Heart left ventricle (tissue), 16 donors: ENCODE measurements at places on chromosomes 7 and 10. TPM values are rescaled to one million over a fixed set of nuclear protein-coding genes. Genes with fewer than 3 reads are reported as not detected.

- DNase-seq: no peak
Observed at GRCh38 chr10:52807803-52808202, 35.2 kb upstream of the MBL2 start.

DNA sequence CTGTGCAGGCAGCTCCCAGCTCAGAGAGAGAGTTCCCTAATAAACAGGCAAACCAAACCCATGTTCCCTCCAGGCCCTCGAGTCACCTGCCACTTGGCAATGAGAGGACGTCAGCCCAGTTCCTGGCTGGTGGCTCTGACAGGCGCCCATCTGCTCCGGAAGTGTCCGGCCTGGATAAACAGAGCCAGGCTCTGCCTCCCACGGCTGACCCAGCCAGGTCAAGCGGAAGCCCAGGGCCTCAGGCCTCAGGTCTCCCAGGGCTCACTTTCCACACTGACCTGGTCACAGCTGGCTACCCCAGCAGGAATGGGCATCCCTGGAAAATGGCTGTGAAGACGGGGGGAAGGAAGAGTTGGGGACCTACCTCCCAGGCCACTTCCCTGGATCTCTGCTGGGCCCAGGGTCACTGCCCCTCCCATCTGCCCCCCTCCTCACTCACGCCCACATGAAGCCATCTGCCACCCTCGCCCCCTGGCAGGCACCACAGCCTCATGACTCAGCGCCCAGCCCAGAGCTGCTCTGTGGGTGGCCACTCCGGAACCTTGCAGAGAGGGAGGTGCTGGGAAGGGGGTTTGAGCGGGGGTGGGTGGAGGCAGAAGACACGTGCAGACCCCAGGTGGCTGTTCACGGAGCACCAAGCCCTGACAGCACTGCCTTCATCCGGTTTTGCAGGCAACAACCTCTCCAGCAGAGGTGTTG is 37.4 kb upstream of the DUSP5 start:
- no peak for DNase-seq

- no peak for DNase-seq
Observed at GRCh38 chr10:62437696-62438095, 63.5 kb downstream of the ZNF365 start.

- DNase-seq: no peak
Observed at GRCh38 chr7:96986901-96987300, 18.5 kb upstream of the DLX6 start.

- no peak for DNase-seq
Observed at GRCh38 chr7:96246919-96247318, 75.0 kb downstream of the SLC25A13 start.

DNA sequence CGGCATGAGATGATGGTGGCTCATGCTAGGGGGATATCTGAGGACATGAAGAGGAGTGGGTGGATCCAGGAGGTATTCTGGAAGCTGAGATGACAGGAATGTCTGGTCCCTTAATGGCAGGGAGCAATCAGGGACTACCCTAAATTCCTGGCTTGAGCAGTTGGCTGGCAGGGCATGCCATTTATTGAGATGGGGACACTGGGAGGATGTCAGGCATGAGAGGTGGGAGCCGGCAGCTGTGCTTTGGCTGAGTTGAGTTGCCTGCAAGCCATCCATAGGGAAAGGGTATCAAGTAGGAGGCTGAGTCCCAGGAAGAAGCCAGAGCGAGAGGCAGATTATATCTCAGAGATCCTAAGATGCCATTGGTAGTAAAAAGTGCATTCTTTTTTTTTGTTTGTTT is 69.6 kb downstream of the COL26A1 start:
- no peak for DNase-seq

The ATRNL1 gene
- total RNA-seq: 11.4 TPM

The BET1 gene
- 13.7 TPM for total RNA-seq

The SPDYE2B gene
- not detected for total RNA-seq

The TCAF2 gene
- 0.35 TPM for total RNA-seq
